ENCODE measurements at places on chromosomes 7 and 10. TPM values are rescaled to one million over a fixed set of nuclear protein-coding genes. Genes with fewer than 3 reads are reported as not detected.

GRCh38 chr10:99533496-99534449 lies 1.0 kb downstream of the NKX2-3 start:
- no peak for DNase-seq

DNA sequence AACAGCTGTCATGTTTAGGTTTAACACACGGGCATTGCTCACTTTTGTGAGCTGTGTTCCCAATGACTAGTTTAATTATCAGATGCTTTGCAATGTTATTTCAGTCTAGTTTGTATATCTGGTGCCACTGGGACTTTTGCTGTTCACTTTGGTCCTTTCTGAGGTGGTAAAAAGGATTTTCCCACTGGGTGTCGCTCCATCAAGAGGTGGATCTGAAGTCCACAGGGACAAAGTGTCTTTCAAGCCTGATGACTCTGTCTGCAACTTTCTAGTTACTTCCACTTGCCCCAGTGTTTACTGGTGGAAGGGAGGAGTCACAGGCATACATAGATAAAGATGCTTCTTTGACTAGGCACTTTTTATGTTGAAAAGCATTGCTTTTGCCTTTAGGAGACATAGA lies 242.2 kb downstream of the HGF start:
- DNase-seq = no peak

GRCh38 chr7:31445686-31446355 lies 68.1 kb upstream of the ITPRID1 start:
- no peak for DNase-seq

GRCh38 chr7:27518561-27519350 lies 143.9 kb downstream of the HIBADH start:
- DNase-seq = no peak

GRCh38 chr10:69374242-69374641 lies 42.5 kb downstream of the TACR2 start:
- DNase-seq = no peak

DNA sequence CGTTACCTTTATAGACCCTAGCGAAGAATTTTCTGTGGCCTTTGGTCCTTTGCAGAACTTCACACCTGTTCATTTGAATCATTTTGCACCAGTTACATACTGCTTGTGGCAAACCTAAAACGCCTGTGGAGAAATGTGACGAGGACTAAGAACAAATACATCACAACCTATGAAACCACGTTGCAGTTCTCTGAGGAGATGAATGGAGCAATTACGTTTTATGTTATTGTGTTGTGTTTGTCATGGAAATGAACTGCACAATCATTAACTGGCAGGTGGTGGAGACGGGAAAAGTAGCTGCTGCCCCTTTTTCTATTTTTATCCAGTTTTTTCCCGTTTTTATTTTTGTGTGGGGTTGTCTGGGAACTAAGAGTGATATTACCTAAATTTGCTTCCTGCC lies 505.5 kb downstream of the SDK1 start:
- DNase-seq = no peak

DNA sequence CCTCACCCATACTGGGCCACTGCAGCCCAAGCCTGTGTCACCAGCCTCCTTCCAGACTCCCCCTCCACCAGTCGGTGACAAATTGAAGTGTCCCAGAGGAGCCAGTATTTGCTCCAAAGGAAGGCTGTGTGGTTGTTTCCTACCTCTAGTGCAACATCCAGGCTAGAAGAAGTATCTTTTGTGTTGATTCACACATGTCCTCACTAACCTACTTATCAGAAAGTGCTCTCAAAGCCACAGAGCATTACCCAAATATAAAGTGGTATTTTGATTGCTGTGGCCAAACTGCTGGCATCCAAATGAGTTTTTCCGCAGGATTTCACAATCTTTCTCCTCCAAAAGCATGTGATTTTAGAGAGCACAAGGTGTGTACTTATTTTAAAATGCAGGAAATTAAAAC lies 134.8 kb downstream of the CUL2 start:
- no peak for DNase-seq

UPK3B gene
- total RNA-seq = 1.9 TPM

AVPI1 gene
- 30.5 TPM for total RNA-seq

NEUROD6 gene
- not detected for total RNA-seq

POM121 gene
- 60.6 TPM for total RNA-seq

Measured in mesenteric fat pad (tissue), 1 donor.